Esophagus muscularis mucosa (tissue), 4 donors: ENCODE measurements at places on chromosomes 5 and 9. TPM values are rescaled to one million over a fixed set of nuclear protein-coding genes. Genes with fewer than 3 reads are reported as not detected.
A peak's percentile ranks its signal among the peaks of the same experiment; 100 is the strongest.

NCS1 gene
- total RNA-seq: 105 TPM

GPR21 gene
- total RNA-seq: 0.52 TPM

DNA sequence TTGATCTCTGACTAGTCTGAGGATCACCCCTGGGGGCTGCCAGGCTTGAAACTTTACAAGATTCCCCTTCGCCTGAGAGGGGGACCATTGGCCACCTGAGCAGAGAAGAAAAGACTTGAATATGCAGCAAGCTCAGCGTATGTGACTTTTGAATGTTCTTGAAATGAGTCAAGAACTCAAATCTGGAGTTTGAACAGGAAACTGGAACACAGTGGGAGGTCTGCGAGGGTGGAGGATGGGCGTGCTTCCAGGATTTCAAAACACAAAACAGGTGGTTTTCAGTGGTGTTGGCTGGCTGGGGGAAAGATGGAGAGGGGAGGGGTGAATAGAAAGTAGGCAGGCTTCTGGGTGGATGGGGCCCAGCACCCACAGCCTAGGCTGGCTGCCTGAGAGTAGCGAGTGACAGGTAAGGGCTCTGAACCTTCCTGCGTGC lies 40.6 kb downstream of the TMEM174 start:
- DNase-seq: peak; percentile 62
- no peak overlapping the region for H3K27ac ChIP-seq
- H3K4me3 ChIP-seq: no peak overlapping the region
- H3K36me3 ChIP-seq: no peaks in the 10 kb centered on the region
- peaks cover 17% of the 10 kb centered on the region for H3K4me1 ChIP-seq
- H3K27me3 ChIP-seq: no peaks in the 10 kb centered on the region

GRCh38 chr5:161105525-161105924 lies 253.5 kb upstream of the ATP10B start:
- H3K27ac ChIP-seq: no peak overlapping the region
- no peaks in the 10 kb centered on the region for H3K4me1 ChIP-seq
- no peak for DNase-seq
- H3K4me3 ChIP-seq: no peak overlapping the region
- no peaks in the 10 kb centered on the region for H3K27me3 ChIP-seq
- H3K36me3 ChIP-seq: no peaks in the 10 kb centered on the region

DNA sequence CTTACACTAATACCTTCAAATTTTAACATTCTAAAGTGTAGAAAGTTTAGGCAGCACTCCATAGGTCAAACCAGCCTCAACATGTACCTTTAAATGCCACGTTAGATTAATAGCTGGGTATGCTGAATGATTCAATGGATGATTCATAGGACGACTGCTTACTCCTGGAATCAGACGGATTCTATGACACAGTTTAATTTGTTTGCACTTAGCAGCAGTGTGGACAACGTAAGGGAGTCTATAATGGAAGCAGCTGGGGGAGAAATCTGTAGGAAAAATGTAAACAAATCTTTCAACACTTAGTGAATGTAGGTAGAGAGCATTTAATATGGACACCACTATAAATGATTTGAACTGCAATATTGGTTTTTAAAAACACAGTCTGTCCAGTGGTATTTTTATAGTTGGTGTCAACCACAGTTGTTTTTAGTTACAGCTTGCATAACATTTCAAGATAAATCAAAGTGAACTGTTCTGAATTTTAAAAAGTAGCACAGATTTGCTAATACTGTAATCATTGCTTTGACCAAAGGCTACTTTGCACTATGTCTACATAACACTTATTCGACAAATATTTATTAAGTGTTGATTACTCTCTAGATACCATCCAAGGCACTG lies 701.5 kb upstream of the MEF2C start:
- no peaks in the 10 kb centered on the region for H3K27me3 ChIP-seq
- H3K27ac ChIP-seq: no peak overlapping the region
- no peak for DNase-seq
- no peak overlapping the region for H3K4me3 ChIP-seq

HMMR gene
- 0.17 TPM for total RNA-seq

GRCh38 chr5:1199649-1200494 lies 1.5 kb upstream of the SLC6A19 start:
- no peaks in the 10 kb centered on the region for H3K4me1 ChIP-seq
- H3K4me3 ChIP-seq: no peak overlapping the region
- no peak overlapping the region for H3K27ac ChIP-seq

DNA sequence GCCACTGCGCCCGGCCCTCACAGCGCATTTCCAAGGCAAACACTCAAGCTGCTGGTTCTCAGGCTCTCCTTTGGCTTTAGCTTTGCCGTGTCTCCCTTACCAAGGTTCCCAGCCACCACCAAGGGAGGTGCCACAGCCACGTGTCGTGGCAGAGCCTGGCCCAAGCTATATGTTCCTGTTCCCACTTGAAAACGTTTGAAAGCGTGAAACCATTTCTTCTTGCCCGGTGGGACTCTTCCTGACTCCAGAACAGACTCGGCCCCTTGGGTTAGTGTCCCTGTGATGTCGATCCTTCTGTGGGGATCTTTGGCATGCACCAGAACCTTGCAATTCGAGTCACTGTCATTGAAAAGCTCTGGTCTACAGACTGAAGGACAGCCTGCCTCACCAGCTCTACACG lies 147.9 kb downstream of the HSD17B3 start:
- H3K36me3 ChIP-seq: no peaks in the 10 kb centered on the region
- no peaks in the 10 kb centered on the region for H3K4me1 ChIP-seq
- no peak overlapping the region for H3K4me3 ChIP-seq
- H3K27ac ChIP-seq: no peak overlapping the region
- H3K27me3 ChIP-seq: no peaks in the 10 kb centered on the region

DNA sequence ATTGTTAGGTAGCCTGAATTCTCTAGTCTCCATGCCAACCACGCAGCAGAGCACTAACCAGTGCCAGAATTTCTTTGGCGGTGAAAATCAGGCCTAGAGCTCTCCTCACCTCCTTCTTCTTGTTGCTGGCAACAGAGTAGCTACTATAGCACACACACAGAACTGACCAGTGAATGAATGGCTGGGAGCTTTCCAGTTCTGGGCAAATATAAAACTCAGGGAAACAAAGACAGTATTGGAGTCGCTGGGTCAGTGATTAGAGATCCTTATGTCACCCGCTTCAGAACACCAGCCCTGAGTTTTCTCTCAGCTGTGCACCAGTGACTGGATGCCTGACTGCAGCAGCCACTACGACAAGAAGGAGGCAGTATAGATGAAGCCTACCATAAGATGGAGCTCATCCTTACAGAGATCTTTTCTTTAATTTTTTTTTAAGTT lies 26.9 kb upstream of the FEM1C start:
- H3K27ac ChIP-seq: peak overlapping the region; percentile 36
- H3K27me3 ChIP-seq: no peaks in the 10 kb centered on the region
- no peak overlapping the region for H3K4me3 ChIP-seq
- H3K4me1 ChIP-seq: peaks cover 9% of the 10 kb centered on the region
